RCC 7860 (cell line): ENCODE measurements at places on chromosomes 1 and 21.

- no peak for DNase-seq
Measured at GRCh38 chr1:40930174-40930964, 49.1 kb upstream of the CTPS1 start.

DNA sequence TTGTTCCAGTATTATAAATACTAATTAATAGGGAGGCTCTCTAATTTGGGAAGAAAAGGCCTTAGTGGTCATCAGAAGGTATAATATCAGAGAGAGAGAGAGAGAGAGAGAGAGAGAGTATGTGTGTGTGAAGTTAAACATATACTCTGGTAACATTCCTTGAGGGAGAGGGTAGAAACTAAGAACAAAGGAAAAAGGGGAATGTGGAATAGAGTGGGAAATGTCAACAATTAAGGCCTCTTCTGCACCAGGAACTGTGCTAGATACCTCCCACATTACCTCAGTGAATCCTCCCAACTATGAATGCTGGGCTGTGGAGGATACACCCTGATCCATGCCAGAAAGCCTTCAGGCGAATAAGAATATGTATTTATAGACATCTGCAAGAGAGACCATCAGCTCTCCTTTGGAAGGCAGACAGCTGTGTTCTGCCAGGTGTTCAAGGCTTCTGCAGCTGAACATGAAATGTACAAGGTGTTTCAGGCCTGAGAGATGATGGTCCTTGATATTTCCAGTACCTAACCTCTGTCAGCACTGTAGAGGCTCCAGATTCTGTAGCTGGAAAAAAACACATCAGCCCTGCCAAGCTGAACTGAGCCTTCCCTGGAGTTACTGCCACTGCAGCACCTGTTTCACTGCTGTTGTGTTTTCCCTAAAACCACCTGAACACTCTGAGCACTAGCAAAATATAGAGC, 29.1 kb downstream of the TBX15 start:
- DNase-seq, result no peak

DNA sequence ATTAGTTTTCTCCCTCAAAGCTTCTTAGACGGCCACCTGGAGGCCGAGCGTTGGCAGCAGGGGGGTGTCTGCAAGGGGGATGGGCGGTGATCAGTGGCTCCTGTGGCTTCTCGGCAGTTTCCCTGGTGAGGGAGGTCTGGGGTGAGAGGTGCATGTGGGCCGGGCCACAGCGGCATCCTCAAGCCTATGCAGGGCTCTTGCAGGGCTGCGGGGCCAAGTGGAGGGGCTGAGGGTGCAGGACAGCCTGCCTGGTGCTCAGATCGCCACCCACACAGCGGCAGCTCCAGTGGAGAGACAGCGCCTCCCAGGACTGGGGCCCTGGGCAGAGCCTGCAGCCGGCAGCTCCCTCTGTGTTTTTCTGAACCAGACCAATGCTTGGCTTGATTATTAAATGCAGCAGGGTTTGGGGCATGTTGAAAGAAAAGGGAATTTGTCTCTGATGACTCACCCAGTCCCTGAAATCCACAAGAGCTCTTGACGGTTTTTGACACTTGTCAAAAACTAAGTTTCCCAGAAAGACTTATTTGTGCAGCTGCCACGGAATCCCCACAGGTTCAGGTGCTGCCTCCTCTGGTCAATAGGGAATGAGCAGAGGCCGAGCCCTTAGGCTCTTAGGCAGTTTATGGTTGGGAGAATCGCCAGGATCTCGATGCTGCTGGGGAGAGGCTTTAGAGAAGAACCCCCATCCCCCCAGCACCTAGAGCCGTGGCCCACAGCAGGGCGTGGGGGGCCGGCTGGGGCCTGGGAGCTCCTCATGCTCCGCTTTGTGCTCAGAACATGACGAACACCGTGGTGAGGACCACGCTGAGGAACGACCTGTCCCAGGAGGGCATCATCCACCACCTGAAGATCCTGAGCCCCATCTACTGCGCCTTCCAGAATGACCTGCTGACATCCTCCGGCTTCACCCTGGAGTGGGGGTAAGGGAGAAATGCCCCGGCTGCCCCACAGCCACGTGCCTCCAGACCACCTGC, 54.7 kb downstream of the UMODL1 start:
- DNase-seq, result peak; percentile 8

- no peak for DNase-seq
Measured at GRCh38 chr1:48831120-48831978, 54.7 kb upstream of the BEND5 start.

DNA sequence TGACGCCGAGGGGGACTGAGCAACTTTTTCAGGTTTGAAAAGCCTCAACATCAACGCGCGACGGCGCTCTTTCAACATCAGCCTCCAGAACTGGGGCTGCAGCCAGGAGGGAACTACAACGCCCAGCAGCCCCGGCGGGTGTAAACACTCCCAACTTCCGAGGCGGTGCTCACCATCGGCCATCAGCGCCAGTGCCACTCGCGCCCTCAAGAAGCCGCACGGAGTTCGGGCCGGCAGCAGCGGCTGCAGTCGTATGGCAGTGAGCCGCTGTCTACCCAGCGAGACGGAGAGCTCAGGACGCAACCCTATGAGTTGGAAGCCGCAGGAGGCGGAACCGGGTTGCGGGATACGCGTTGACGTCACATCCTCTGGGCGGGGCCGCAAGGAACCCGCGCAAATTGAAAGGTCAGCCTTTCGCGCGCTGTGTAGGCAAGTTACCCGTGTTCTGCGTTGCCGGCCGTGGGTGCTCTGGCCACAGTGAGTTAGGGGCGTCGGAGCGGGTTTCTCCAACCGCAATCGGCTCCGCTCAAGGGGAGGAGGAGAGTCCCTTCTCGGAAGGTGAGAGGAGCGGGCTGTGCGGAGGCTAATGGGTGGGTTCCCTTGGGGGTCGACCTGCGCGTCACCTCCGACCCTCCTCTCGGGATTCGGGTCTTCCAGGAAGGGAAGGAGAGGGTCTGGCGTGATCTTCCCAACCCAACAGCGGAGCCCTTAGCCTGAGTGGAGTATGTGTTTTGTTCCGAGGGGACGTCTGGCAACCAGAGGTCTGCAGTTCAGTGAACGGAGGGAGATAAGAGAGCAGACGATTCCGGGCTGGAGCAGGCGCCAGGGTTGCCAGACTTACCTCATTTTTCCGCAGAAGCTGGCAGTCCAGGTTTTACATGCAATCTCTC, at the start of gene EXO1:
Gene EXO1, plus strand, starts transcription at position 409 of the 890 bp plus-strand sequence. CDS start 2,222 bp downstream, outside the sequence.
- peak; percentile 81 for DNase-seq

- no peak for DNase-seq
Measured at GRCh38 chr1:98145655-98146054, 224.8 kb upstream of the DPYD start.

GRCh38 chr1:244154872-244155531, 103.9 kb downstream of the ZBTB18 start:
- no peak for DNase-seq

DNA sequence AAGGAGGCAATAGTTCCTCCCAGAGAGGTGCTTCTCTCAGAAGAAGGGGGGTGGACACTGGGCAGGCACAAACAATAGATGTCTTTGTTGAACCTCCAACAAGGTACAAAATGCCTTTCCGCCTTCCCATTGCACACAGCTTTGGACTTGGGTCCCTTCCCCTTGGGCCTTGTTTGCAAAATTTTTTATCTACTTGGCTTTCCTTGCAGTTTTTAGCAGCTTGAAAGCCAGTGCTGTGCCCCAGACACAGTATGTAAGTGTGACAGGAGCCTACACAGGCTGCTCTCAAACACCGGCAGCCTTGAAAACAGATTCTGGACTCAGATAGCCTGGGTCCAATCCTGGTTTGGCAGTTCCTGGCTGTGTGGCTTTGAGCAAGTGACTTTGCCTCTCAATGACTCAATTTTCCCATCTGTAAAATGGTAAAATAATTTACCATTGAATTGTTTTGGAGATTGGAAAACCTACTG, 43.0 kb downstream of the ELAPOR1 start:
- DNase-seq, result no peak

DNA sequence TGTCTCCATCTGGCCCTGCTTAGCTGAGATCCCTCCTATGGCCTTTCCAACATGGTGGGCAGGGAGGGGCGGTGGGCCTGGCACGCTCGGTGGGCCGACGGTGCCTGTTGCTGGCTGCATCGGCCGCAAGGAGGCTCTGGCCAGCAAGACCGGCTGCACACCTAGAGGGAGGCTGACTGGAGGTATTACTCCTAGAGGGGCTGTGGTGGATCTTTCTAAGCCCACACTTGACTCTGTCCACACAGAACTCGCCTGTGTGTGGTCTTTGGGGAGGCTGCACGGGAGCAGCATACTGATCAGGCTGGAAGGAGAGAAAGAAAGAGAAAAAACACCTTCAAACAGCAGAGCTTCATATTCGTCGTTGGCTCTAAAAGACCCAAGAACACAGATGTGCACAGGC, 41.7 kb upstream of the ZC3H12A start:
- DNase-seq, result no peak

- DNase-seq, result peak; percentile 24
Measured at GRCh38 chr1:59317780-59318179, 20.9 kb downstream of the FGGY start.

DNA sequence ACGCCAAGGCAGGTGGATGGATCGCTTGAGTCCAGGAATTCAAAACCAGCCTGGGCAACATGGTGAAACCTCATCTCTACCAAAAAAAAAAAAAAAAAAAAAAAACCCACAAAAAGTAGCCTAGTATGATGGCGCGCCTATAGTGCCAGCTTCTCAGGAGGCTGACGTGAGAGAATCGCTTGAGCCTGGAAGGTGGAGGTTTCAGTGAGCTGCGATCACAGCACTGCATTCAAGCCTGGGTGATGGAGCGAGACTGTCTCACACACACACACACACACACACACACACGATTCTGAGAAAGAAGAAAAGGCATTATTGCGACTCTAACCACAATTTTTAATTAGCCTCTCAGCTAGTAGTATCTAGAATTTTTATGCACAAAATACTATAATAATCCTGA, 86.5 kb downstream of the RASAL2 start:
- DNase-seq, result no peak

- DNase-seq, result no peak
Measured at GRCh38 chr1:195851804-195852203, 756.4 kb downstream of the KCNT2 start.
